Renal cortical epithelial cell (primary cell): ENCODE measurements at places on chromosomes 7 and 10.
A peak's percentile ranks its signal among the peaks of the same experiment; 100 is the strongest.

GRCh38 chr10:100282907-100283306 lies 3.6 kb downstream of the BLOC1S2 start:
- no peak for DNase-seq

- peak; percentile 25 for DNase-seq
These were observed at the start of gene DYNC1I1 for GRCh38 chr7:95772298-95772770. TSS of gene DYNC1I1 (plus strand) at chr7:95772554. CDS start at chr7:95804730, 32,176 bp downstream.

DNA sequence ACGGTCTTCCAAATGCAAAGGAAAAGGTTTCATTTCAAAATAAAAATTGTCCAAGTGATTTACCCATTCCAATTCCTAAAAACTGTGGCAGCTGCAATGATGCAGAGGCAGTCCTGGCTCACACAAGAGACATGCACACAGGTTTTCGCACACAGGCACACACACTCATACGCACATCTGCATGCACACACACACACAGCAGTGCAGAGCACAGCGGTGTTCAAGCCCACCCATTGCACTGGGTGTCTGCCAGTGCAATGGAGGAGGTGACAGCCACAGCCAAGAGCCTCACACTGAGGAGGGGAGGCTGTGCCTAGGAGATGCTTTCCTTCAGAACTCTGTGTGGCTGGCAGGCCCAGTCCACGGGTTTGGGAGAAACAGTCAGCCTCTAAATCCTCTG lies 123.7 kb downstream of the SLIT1 start:
- no peak for DNase-seq

GRCh38 chr10:121449482-121449924 lies 148.7 kb downstream of the FGFR2 start:
- DNase-seq, result peak; percentile 83

- peak; percentile 90 for DNase-seq
These were observed 23.8 kb downstream of the PFKP start for GRCh38 chr10:3090914-3091787.

DNA sequence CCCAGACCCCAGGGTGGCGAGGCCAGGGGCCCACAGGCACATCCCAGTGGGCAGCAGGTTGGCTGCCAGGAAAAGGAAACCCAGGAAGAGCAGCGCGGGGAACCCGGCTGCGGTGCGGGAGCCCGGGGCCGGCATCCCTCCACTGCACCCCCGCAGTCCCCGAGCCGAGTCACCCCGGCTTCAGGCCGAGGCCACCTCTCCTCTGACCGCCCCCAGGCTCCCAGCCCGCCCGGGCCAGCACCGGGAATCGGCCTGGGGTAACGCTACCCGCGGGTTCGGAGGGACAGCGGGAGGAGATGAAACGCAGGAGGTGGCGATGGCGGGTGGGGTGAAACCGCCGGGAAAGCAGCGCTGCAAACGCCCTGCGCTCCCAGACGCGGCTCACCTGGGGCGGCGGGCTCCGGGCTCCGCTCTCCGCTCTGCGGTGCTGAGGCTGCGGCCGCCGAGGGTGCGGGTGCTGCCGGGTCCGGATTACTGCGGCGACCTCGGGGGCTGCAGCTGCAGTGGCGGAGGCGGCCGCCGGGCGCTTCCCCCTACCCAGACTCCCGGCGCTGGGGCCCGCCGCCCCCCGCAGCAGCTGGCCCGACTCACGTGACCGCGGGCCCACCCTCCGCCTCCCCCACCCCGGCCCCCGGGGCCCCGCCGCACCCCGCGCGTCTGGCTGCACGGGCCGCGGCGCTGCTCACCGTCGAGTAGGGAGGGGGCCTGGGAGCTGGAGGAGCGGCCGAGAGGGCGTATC lies at the start of gene SCRN1:
SCRN1 (minus strand) TSS at position 545 of the 739 bp plus-strand sequence. CDS start 20,734 bp downstream, outside the sequence.
- DNase-seq, result no peak

- DNase-seq, result no peak
These were observed 383.4 kb downstream of the GATA3 start for GRCh38 chr10:8437896-8438295.

DNA sequence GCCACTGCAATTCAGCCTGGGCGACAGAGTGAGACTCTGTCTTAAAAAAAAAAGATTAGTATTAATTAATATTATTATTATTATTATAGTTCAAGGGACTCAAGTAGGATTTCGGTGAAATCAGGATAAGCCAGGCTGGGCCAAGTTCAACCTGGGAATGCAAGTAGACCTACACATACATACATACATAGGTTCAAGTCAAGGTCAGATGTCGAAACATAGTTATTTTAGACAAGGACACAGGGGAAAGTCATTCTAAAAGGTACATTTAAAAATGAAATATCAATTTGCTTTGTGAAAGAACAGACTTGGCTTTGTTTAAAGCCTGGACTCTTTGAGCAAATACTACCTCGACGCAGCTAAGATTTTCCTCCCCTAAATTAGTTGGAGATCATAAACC lies 149.3 kb downstream of the RNF133 start:
- DNase-seq, result no peak

DNA sequence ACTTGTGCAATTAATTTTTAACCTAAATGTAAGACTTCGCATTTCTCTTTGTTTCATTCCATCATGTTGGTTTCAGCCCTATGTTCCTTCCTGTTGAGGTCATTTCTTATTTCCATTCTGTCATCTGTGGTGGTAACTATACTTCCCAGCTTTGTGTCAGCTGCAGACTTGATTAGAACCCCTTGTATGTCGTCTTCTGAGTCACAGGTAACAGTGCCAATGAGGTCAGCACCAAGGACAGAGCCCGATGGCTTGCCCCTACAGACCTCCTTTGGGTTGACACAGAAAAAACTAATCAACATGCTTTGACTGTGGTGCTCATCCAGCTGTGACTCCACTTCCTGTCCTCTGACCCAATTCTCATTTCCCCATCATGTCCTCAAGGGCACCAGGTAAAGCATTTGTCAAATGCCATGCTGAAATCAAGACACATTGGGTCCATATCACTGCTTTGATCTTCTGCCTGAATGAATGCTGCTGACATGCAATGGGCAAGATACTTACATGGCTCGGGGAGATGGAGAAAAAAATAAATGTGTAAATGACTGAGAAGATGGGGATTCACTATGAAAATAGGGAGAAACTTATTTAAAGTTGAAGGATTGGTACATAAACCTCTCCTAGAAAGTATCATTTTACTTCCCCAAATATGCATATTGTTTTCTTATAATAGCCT lies 25.6 kb upstream of the CRTAC1 start:
- peak; percentile 67 for DNase-seq

DNA sequence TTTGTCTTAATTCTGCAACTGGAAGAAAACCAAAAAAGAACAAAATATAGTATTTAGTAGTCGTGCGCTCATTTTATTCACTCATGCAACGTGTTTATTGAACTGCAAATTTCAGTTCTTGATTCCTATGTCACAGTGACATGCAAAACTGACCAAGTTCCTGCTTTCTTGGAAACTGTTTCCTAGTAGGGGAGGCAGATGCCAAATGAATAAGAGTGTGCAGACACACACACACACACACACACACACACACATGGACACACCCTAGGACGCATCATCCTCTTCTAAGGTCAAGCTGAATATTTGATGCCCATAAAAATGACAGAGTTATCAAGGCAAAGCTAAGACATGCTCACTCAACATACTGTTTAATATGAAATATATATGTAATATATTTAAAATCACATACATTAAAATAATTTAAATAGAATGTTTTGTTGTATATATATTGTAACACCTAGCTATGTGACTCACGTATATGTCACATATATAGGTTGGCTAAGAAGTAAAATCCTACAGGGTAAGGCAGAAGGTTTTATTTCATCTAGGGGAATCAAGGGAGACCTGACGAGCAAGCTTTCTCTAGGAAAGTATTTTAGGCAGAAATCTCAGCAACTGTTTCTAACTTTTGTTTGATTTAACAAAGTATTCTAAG lies 79.6 kb downstream of the SVIL start:
- DNase-seq, result no peak

GRCh38 chr10:103507235-103508191 lies 14.0 kb downstream of the NEURL1 start:
- DNase-seq, result no peak

DNA sequence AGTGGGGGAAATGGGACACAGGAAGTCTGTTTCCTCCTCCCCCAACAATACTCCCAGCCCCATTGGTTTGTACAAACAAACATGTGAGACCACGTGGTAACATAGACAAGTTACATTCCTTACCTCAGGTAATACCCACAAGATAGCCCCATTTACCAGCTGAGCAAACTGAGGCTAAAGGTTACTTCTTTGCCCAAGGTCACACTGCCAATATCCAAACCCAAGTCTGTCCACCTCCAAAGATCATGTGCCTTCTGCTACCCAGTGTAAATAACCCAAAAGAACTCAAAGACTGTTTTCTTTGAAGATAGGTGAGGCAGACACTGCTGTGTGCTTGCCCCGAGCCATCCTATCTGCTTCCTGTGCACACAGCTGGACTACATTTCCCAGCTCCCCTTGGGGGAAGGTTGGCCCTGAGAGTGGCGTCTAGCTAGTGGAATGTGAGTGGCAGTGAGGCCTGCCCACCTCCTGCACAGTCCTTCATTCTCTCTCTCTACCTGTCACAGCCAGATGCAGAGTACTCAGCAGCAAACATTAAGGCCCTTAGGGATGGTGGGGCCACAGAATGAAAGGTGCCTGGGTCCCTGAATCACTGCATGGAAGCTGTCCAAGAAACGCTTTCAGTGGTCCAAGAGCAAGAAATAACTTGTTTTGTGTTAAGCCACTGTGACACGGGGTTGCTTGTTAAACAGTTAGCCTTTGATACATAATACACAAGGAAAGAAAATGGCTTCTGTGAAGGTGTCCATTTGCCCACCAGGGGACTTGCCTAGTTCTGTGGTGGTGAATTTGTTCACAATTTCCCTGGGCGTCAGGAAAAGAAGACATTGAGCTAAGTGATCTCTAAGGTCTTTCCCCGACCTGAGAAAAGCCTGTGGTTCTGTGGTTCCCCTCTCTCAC lies 257.7 kb upstream of the NFE2L3 start:
- DNase-seq, result peak; percentile 37

DNA sequence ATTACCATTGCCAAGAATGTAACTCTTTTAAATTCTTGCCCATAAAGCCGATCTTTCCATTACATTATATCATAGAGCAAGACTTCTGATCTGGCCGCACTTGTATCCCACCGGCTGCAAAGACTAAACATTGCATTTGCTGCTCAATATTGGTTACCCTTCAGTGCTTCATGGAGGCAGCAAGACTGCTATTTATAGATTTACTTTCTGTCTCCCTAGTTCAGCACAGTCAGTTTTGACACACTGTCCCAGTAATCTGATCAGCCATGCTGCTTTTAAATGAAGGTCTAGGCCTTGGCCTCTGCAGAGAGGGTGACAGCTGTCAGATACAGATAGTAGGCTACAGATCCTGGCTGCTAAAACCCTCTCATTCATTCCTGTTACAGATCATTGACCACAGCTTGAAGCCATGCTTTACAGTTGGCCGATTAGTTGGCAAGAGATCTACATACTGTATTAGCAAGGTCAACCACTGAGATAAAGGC lies 562.6 kb upstream of the GALNT17 start:
- peak; percentile 76 for DNase-seq

GRCh38 chr10:70481105-70481504 lies 2.5 kb downstream of the PALD1 start:
- no peak for DNase-seq

- peak; percentile 79 for DNase-seq
These were observed 35.6 kb downstream of the C10orf90 start for GRCh38 chr10:126634911-126635310.

GRCh38 chr10:119455609-119456434 lies 86.7 kb downstream of the RGS10 start:
- DNase-seq, result no peak

DNA sequence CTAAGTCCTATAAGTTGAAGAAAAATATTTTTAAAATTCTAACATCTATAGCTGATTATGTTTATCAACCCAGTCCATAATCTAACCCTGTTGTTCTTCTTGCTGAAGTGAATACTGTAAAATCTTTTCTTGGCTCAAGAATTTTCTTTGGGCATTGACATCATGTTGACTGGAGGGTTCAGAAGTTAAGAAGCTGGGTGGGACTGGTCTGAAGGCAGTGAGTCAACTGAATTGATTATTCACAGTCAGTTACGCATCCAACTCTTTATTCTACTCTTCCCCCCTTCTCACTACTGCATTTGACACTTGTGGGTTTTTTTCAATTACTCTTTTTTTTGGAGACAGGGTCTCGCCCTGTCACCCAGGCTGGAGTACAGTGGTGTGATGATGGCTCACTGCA lies 31.0 kb downstream of the DENND2A start:
- DNase-seq, result peak; percentile 82

- no peak for DNase-seq
These were observed 124.7 kb downstream of the WDR37 start for GRCh38 chr10:1180836-1181235.

DNA sequence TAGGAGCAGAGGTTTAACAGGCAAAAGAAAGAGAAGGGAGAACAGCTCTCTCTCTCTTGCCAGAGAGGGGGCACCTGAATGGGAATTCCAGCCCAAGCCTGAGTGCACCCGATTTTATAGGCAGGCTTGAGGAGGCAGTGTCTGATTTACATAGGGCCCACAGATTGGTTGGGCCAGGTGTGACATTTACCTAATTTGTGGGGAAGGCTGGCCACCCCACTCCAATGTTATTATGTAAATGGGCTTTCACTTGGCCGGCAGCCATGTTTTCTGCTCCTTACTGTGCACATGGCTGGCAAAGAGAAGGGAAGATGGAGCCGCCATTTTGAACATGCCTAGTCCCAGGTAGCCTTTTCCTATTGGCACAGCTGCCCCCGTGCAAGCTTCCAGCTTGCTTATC lies 735.5 kb upstream of the AUTS2 start:
- no peak for DNase-seq

GRCh38 chr7:100407285-100408180 lies 21.0 kb downstream of the ZCWPW1 start:
- DNase-seq, result peak; percentile 78

- DNase-seq, result no peak
These were observed 76.9 kb downstream of the COBL start for GRCh38 chr7:51239691-51240090.

DNA sequence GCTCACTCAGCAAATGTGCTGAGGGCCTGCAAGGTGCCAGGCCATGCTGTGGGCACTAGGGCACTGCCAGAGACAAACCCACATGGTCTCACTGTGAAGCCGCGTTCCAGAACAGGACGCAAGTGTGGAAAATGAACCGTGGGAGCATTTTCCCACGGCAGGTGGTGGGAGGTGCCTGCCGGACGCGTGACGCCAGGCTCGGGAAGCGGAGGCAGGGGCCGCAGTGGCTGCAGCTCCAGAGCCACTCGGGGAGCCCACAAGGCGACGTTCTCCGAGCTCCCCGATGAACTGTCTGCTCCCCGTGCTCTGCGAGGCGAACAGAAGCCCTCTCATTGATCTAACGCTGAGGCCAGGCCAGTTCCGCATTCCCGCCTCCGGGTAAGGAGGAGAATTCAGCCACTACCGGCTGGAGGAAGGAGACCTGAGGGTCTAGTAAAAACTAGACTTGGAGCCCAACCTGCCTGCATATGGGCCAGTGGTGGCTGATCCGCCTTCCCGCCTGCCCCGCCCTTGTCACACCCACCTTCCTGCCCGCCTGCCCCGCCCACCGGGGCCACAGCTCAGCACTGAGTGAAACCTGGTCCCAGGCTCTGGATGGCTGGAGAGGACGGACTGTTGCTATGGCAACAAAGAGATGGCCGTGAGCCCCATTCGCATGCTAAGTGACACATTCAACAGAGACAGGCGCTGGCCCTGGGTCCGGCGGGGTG lies 13.1 kb downstream of the ADGRA1 start:
- DNase-seq, result no peak

GRCh38 chr7:29442146-29442545 lies 121.5 kb upstream of the PRR15 start:
- peak; percentile 54 for DNase-seq
